Memory B cell (primary cell): ENCODE measurements at places on chromosomes 1 and 21.

- DNase-seq = no peak
These were observed 2.6 kb downstream of the CYP4B1 start for GRCh38 chr1:46801323-46802055.

DNA sequence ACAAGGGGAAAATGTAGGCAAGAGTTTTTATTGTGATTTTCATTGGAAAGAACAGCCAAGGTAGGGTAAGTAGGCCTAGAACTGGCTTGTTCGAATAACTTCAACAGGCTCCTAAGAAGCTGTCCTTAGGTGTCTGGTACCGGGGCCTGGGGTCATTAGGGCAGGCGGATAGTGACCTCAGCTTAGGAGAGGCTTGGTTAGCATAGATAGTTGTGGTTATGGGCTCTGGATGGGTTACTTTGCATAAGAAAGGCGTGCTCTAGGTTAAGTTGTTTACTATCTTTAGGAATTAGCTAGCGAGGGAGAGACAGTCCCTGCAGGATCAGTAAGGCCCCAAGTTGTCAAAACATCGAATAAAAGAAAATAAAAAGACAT lies 20.7 kb upstream of the HPCAL4 start:
- no peak for DNase-seq

DNA sequence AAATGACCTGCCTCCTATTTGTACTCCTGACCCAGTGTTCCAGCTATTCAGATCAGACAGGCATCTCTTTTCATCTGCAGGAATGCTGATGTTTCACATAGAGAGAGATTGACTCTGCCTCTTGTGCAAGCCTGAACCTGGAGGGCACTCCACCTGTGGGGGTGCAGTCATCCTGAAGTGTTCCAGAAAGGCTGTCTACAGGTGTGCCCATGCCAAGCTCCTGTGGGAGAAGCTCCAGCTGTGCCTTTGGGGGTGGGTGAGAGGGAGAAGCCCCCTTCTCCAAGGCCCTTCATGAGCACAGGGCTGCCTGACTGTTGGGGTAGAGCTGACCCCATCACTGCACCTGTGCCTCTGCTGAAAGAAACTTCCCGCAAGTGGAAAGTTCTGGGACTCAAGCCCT lies 22.8 kb downstream of the IFI44 start:
- DNase-seq = no peak

DNA sequence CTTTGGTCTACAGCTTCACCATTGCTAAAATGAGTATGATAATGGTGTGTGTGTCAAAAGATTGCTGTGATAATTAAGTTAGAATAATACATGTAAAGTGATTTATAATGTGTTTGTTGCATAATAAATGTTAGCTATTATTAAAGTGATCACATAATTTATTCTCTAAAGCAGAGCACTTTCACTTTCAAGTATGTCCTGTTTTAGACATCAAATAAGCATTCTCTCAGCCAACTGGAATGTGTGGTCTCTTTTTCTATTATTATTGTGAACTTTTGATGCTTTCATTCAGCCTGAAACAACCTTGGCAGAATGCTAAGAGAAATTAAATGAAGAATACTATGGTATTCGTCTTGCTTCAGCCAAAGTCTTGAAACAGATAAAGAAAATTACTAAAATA lies 102.8 kb upstream of the COL11A1 start:
- no peak for DNase-seq

- no peak for DNase-seq
These were observed 159.6 kb downstream of the PCBP3 start for GRCh38 chr21:45802956-45803617.

GRCh38 chr1:204087893-204088528 lies 15.1 kb downstream of the SOX13 start:
- DNase-seq = no peak

DNA sequence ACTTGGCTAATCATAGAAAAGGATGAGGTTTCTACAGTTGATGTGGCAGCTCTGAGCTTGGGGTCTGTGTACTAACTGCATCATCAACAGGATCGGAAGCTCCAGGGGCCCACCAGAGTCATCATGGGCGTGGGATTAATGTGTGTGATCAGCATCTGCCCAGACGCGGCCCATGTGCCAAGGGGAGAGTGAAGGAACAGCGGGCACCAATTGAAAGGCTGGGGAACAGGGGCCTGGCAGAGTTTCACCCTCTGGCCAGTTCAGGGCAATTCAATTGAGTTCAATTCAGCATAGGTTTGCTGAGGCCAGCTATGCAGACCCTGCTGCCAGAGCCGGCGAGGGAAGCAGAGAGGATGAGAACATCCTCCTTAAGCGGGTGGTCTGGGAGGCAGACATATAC lies 260.0 kb upstream of the AJAP1 start:
- DNase-seq = no peak

DNA sequence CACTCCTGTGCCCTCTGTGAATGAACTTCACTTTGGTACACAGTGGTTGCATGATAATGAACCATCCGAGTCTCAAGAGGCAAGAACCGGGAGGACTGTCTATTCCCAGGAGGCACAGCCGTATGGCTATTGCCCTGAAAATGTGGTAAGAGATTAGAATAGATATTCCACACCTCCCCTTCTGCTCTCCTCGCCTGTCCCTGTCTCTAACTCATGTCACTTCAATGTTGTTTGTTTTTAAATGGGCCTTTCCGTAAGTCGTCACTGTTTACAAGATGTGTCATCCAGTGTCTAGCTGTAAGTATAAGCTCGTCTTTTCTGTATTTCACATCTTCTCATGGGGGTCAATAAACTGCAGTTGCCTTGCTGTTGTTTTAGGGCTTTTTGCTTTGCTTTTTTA lies 122.2 kb downstream of the PATJ start:
- no peak for DNase-seq

DNA sequence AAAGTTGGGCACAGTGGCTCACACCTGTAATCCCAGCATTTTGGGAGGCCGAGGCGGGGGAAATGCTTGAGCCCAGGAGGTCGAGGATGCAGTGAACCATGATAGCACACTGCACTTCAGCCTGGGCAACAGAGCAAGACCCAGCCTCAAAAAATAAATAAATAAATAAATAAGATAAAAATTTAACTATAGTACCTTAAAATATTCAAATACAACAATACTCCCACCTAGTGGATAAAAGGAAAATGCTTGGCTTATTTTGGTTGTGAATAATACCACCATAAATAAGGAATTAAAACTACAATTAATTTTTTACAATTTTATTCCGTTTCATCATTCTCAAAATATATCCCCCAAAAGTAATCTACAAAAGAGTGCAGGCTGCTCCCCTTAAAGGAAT lies 8.1 kb downstream of the PSMG1 start:
- DNase-seq = no peak

DNA sequence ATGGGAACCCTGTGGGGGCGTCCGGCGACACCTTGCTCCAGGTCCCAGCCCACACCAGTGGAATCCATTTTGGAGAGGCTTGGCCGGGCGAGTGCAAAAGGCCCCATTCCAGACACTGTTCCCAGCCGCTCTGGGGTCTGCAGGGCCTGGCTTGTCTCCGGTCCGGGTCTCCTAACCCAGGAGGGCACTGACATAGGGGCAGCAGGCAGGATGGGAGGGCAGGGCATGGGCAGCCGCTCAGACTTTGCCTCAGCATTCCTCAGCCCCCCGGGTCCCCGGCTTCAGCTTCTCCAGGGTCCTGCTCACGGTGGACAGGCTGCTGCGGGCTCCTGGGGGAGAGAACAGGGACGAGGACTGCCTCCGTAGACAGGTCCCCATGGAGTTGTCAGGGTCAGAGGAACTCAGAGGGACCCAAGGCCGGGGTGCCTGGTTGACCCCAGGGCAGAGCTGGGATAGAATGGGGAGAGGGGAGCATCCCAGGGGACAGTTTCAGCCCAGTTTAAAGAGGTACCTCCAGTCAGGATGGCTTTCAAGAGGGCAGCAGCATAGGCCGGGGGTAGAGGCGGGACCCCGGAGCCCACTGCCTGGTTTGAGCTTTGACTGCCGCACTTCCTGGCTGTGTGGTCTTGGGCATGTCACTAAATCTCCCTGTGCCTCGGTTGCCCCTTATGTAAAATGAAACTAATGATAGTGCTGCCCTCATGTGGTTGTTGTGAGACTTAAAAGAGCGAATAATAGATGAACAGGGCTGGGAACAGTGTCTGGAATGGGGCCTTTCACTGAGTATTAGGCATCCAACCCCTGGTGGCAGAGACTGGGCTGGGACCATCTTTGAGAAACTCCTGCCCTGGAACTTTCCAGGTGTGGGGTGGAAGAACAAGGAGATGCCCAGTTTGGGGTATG lies 3.7 kb downstream of the KNCN start:
- no peak for DNase-seq

DNA sequence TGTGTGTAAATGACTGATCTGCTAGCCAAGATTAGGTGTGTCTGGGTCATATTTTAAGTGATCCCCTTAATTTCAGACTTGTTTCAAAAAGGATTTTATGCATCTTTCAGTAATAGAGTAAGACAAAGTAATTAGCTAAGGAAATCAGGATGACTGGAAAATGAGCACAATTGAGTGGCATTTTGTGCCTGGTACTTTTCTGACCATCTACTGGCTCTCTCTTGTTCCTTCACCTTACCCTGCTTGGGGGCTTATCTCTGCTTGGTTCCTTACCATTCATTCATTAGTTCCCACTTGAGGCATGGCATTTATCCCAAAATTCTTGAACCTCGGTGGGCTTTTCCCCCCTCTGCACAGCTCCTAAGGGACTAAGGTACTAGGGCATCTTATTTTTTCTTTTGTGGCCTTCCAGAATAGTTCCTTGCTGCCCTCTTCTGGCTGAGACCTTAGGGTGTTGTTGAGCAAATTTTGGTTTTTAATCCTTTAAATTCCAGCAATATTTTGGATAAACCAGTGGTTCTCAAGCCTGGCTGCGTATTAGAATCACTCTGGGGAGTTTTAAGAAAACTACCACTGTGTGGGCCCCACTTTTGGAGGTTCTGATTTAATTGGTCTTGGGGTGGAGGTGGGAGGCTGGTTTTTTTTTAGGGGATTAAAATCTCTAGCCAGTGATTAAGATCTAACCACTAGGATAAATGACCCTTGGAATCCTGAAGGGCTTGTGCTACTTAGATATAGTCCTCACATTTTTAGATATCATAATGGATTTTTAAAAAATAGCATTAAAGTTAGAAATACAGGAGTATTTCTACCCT lies 50.8 kb downstream of the HS2ST1 start:
- DNase-seq = no peak

GRCh38 chr1:184906761-184907160 lies 67.5 kb downstream of the NIBAN1 start:
- DNase-seq = no peak

- no peak for DNase-seq
These were observed 26.5 kb downstream of the CAMK1G start for GRCh38 chr1:209609791-209610630.

DNA sequence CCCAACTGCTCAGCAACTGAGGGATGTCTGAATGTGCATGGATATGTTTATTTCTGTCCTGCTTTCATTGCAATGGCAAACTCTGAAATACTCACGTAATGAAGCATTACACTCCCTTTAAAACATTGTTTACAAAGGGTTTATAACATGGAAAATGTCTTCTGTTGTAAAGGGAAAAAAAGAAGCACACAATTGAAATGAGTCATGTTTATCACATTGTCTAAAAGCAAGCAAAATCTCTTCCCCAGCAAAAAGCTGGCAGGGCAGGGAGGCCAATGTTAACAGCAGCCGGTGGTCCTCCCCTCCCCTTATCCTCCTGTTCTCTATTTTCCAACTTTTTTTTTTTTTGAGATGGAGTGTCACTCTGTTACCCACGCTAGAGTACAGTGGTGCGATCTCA lies 3.9 kb upstream of the EFNA1 start:
- DNase-seq = no peak

- no peak for DNase-seq
These were observed 37.8 kb upstream of the NEK2 start for GRCh38 chr1:211713231-211713630.

DNA sequence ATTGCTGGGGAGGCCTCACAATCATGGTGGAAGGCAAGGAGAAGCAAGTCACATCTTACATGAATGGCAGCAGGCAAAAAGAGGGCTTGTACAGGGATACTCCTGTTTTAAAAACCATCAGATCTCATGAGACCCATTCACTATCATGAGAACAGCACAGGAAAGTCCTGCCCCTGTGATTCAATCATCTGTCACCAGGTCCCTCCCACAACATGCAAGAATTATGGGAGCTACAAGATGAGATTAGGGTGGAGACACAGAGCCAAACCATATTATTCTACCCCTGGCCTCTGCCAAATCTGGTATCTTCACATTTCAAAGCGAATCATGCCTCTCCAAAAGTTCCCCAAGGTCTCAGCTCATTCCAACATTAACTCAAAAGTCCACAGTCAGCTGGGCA lies 11.1 kb upstream of the MIA3 start:
- DNase-seq = no peak

GRCh38 chr21:16978309-16978895 lies 534.4 kb upstream of the CXADR start:
- no peak for DNase-seq

- no peak for DNase-seq
These were observed 129.5 kb downstream of the PIGK start for GRCh38 chr1:77089756-77090155.

GRCh38 chr1:112960384-112960783 lies 4.4 kb upstream of the SLC16A1 start:
- no peak for DNase-seq

DNA sequence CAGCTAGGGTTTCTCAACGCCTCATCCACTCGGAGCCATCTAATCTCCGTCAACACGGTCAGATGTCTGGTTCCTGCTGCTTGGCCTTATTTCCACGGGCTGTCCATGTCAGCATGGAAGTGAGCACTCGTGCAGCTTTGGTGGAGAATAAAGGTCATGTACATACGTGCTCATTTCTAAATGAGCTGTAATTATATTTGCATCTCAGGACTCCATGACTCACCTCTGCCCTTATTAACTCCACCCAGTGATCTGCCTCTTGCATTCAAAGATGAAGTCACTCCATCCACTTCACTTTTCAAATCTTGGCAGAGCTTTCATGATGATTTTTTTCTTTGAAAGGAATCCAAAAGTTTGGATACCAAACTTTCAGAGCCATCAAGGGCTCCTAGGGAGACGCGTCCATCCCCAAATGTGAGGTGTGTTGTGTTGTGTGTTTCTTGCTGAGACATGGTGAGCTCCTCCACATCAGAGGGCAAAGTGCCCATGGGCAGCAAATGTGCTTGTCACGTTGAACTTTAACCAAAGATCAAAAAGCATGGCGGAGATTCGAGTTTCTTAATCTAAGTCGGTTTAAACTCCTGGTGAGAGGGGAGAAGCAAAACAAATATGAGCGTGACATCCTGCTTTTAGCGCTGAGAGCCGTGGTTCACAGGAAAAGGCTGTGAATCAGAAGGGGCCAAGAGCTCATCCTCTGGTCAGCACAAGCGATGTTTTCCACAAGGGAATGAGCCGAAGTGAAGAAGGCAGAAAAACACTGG lies 68.6 kb upstream of the ERRFI1 start:
- no peak for DNase-seq

DNA sequence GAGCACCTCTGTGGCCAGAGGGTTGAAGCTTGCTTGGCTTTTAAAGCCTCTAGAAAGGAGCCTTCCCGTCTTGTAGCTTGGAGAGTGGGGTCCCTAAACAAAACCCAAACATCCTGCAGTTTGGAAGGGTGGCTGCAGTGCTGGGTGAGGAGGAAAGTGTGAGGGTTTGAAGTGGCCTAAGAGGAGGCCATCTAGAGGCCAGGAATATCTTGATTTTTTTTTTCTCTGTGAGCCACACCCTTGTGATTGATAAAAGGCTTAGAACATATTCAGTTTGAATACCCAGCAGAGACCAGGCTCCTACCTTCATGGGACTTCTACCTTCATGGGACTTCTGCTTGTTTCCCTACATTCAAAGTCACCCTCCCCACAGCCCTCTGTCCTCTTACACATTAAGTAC lies 37.3 kb upstream of the PIGV start:
- no peak for DNase-seq

- DNase-seq = no peak
These were observed 141.4 kb downstream of the SYT2 start for GRCh38 chr1:202568826-202569225.
